Smooth muscle cell of the umbilical artery (primary cell): ENCODE measurements at places on chromosomes 16 and 17. TPM values are rescaled to one million over a fixed set of nuclear protein-coding genes. Genes with fewer than 3 reads are reported as not detected.

AATK gene
- 0.23 and 0.30 TPM in 2 replicates for total RNA-seq

PIPOX gene
- total RNA-seq = 1.5 and 1.7 TPM in 2 replicates

CMTM2 gene
- not detected in 2 replicates for total RNA-seq

IGF2BP1 gene
- 12.2 and 28.5 TPM in 2 replicates for total RNA-seq

SCIMP gene
- not detected in 2 replicates for total RNA-seq
